ENCODE measurements at places on chromosomes 12 and 14.

GRCh38 chr12:113756609-113757008 lies 209.5 kb downstream of the RBM19 start:
- DNase-seq, result no peak

DNA sequence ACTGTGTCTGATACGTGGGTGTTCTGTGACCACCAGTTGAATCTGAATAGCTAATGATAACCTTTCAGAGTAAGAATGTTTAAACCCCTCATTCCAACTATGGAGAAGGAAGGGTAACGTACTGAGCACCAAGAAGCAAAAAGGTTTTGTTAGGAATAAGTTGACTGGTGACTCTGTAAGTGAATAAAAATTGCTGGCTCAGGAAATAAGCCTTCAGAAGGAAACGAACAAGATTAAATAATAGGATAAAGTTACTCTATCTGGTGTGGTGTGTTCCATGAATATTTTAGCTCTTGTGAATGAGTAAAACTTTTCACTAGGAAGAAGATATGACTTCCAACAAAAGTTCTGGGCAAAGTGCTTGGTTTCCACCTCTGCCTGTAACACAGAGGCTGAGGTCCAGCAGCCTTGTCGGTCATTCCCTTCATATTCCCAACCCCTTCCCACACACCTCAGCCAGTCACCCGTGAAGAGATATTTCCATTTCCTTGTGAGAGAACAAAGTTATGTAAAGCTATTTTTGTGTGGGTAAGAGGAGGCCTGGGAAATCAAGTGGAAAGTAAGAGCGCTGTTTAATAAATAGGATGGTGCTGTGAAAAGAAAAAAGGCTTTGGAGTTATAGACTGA lies 47.1 kb downstream of the ARF6 start:
- no peak for DNase-seq

DNA sequence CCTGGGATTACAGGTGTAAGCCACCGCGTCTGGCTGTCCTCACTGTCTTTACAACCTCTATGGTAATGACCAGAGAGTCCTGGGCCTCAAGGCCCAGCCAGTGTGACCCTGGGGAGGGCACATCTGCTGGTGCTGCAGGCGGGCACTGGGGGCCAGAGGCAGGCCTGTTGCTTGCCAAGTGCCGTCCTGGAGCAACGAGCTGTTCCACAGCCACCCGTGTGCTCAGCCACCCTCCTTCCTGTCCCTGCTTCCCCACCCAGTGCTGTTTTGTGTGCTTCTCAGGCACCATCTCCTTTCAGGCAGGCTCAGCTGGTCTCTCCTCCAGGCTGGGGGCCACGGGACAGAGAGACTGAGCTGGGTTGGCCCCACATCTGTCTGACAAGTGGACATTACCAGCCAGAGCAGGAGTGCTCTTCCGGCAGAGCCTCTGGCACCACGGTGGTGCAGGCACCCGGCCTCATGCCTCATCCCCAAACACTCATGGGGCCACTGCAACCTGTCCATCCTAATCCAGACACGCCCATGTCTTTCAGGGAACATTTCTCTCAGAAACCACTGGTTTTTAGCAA lies 9.0 kb downstream of the SLC25A47 start:
- no peak for DNase-seq

DNA sequence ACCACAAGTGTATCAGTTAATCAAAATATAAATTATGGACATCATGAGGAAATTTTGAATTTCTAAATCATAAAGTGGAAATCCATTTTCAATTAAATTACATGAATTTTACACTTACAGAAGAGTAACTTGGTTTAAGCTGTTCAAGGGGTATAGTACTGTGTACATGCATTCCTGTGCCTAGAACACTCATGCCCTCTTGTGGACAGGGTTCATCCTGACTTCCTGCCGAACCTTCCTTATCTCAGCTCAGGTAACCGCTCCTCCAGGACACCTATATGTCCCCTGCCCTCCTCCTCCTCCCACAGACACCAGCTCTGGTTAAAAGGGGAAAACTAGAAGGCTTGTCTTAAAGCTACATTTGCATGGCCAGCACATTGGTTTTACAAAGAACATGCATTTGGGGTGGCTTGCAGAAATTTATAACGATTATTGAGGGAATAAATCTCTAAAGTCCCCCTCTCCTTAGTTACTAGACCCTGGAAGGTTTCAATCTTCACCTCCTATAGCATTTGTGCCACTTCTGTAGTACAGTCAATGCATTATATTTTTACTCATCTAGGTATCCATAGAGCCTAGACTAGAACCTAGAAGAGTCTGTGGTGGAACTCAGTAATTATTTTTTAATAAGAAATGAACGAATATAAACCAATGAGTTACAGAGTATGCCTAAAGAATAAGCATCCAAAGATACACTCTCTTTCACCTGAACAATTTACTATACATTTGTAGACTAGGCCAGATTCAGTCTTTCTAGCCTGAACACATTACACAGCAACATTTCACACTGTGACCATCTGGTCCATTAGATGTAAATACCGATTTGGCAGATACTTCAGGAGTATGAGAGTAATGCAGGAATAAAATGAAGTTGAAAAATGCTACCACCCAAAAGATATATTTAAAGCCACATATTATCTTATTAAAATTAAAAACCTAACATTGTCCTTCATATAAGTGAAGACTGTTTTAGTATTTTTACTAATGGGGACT lies 345.6 kb downstream of the PAWR start:
- no peak for DNase-seq

DNA sequence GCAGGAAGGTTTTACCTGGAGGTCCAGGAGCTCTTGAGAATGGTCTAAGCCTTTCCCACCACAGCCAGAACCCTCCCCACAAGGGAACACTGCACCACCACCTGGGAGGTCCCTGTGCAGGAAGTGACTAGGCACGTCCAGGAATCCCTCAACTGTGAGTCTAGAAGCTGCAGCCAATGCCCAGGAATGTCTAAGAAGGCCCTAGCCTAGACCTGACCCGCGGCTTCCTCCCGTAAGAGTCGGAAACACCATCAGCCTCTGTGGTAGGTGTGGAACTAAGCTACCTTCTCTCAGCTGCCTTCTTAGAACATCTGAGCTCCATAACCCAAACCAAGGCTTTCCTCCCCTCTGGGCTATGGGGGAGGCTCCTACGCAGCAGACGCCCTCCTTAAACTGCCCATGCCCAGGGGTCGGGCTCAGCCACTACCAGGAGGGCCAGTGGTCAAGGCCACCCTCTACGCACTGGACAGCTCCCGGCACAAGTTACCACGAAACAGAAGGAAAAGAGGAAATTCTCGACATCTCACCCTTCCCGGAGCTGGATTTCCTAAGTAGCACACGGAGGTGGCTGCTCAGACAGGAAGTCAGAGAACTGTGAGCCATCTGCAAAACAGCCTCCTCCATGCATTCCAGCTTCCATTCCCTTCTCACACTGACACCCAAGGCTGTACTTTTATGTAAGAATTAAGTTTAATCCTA lies 25.5 kb downstream of the ZFYVE21 start:
- DNase-seq, result no peak

DNA sequence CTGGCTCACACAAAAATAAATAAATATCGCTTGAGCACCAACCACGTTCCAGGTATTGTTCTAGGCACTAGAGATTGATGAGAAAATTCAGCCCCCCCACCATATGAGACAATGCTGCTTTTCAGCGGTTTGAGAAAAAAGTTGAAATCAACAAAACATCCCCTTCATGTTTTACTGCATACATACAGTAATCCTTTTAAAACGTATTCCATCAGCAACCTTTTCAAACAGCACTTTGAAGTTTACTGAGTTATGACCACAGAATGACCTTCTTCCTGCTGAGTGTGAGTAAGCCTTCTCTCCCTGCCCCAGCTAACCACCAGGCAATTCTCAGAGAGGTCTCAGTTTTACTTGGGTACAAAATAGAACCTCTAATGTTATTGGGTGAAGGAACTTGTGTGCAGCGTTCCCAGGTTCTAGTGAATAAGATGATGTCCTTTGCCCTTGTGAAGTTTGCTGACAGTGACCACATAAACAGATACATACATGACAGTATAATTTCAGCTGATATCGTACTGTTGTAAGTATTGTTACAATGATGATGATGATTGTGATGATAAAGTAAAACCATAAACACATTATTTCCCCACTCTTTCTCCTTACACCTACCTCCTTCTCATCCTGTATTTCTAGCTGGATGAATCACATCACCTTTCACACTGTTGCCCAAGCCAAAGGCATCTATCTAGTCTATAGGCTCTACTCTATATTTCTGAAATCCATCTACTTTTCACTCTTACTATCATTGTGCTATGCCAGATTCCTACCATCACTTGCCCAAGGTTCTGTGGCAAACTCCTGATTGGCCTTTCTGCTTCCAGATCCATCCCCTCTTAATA lies 124.4 kb upstream of the KRR1 start:
- no peak for DNase-seq

DNA sequence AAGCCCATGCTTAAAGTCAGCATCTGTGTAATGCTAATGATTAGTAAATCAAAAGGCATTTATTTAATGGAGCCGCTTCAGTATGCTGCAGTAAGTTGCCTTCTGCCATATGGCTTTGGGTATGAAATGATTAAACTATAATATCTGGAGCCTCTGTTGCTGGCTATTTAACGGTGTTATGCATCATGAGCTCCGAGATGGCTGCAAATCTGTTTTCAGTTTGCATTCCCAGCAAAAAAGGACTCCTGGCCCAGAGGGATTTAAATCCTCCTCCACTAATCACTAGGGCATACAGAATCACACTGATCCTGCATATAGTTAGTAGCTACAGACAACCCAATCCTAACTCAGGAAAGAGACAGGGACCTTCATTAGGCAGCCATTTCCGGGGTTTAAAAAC lies 171.5 kb upstream of the EEA1 start:
- no peak for DNase-seq

DNA sequence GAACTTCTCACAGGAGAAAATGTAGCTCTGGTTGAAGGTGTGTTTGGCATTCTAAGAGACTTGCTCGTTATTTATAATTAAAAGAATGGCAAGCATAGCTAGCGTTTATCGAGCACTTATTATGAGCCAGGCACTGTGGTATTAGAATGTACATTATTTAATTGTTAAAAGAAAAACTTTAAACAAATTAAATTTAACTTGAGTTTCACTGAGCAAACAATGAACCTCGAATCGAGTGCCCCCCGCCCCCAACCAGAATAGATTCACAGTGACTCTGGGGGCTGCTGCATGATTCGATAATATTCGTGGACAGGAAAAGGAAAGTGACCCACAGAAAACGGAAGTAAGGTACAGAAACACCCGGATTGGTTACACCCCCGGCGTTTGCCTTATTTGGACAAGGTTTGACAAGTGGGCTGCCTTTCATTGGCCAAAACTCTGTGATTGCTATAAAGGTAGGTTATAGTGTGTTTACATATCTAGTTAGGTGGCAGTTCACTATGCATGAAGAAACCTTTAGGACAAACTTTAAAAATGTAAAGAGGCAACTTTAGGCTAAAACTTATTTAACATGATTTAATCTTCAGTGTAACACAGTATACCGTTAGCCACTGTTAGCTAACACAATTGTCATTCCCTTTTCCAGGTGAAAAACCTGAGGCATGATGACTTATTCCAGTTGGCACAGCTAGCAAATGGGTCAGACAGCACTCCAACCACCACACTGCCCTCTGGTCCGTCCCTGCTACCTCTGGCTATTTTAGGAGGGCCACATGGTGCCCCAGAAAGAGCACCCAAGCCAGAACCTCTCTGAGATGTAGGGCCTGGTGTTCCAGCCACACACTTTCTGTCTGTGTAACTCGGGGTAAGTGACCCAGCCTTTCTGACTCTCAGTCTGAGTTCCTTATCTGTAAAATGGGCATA lies 7.1 kb downstream of the SCNN1A start:
- DNase-seq, result no peak

DNA sequence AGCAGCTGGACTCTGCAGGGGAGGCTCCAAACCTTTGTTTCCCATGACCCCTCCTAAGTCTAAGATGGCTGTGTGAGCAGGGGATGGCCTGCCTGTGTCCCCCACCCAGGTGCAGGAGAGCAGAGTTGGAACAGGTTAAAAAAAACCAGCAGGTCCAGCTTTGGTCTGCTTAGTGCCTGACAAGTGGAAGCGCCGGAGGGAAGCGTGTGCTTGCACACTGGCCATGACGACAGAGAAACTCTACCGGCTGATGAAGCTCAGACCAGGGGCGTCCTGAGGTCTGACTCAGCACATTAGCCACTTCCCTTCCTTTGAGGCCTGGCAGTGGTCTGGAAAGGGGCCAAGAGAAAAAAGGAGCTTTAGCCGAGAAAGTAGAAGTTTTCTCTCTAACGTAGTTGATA lies 280.1 kb downstream of the VRK1 start:
- no peak for DNase-seq

- peak; percentile 37 for DNase-seq
These were observed 9.0 kb downstream of the TMBIM6 start for GRCh38 chr12:49750027-49750995.

GRCh38 chr14:44989497-44990440 lies 27.8 kb downstream of the TOGARAM1 start:
- DNase-seq, result no peak

DNA sequence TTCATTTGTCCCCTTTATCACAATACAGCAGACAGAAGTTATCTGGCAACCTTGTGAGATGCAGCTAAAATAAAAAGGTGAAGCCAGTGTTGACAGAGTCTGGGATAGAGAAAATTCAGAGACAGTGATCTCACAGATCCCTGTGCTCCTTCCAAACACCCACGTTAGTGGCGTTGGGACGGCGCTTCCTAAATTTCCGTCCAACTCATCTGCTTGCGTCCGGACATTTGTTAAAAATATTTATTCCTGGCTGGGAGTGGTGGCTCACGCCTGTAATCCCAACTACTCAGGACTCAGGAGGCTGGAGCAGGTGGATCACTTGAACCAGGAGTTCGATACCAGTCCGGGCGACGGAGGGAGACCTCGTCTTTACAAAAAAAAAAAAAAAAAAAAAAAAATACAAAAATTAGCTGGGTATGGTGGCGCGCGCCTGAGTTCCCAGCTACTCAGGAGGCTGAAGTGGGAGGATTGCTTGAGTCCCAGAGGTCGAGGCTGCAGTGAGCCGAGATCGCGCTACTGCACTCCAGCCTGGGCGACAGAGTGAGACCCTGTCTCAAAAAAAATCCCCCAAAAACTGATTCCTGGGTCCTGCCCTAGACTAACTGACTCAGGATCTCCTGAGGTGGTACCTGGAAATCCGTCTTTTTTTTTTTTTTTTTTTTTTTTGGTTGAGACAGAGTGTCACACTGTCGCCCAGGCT lies 708 bp upstream of the TCTN1 start:
- no peak for DNase-seq

DNA sequence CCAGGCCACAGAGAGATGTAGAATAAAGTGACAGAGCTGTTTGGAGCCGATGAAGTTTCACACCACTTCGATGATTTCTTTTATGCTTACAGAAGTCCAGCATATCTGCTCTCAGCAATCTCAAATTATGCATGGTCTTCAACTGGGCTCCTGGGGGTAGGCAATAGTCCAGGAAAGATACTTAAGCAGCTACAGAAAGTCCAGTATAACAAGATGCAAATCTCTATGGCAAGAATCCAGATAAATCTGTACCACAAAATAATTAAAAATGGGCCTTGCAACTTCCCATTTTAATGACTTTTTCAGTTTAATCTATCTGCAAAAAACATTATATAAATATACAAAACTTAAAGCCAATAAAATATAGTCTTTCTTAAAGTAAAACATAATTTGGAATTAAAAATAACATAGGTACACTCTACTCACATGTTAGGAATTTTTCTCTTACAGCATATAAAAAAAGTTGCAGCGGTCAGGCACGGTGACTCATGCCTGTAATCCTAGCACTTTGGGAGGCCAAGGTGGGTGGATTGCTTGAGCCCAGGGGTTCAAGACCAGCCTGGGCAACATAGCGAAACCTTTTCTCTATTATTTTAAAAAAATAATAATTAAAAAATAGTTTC lies 20.5 kb upstream of the RAD51AP1 start:
- DNase-seq, result no peak

Measured in stimulated activated CD4-positive, alpha-beta T cell treated with anti-CD3 and anti-CD28 coated beads, Interleukin-1b, Interleukin-23, amount 100 ng/mL, for 4 hours (primary cell).